ENCODE measurements at places on chromosomes 4 and X.

DNA sequence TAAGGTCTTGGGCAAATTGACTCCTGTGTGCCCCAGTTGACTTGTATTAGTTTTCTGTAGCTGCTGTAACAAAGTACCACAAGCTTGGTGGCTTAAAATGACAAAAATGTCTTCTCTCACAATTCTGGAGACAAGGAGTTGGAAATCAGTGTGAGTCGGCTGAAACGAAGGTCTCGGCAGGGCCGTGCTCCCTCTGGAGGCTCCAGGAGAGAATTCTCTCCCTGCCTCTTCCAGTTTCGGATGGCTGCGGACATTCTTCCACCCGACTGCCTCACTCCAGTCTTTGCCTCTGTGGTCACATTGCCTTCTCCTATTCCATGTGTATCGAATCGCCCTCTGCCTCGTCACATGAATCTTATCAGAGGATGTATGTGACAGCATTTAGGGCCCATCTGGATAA lies 66.0 kb upstream of the PHOX2B start:
- no peak for DNase-seq

DNA sequence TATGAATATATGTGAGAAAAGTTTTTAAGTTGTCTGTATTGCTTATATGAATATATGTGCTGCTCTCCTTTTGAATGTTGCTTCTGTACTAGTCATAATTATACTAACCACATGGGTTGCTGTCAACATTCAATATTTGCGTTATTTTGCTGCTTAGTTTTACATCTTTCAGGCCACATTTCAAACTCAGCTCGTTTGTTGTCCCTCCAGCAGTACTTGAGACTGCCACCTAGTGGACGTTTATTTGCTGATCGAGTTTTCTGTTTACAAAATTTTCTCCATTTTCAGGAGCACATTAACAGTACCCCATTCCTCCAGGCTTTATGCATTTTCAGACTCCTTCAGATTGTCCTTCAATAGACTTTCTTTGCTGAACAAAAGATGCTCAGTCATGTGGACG lies 75.8 kb downstream of the NUDT11 start:
- DNase-seq = no peak

GRCh38 chr4:123398853-123399626 lies 2.4 kb downstream of the SPRY1 start:
- peak; percentile 84 for DNase-seq

- no peak for DNase-seq
Measured at GRCh38 chr4:6283282-6283681, 13.6 kb downstream of the WFS1 start.

DNA sequence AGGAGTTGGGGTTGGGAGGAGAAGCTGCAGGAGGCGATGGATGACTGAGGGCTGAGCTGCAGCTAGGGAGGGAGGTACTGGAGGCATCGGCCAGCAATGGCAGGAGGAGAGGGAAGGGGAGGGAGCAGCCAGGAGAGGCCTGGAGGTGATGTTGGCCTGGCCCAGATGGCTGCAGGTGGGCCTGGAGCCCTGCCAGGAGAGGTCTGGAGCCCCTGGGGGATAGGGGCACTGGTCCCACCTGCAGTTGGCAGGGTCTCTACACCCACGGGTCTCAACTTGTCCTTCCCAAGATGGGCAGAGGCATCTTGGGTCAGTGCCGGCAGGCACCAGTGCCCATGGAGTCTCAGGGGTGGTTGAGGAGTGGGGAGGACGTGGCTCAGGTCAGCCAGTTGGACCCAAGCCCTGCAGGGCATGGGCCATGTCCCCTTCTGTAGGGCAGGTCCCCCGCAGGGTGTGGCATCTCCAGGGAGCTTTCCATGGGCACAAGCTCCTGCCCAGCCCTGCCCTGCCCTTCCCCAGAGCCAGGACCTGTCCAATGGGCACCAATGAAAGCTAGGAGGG lies 2.7 kb upstream of the MXD4 start:
- peak; percentile 65 for DNase-seq

DNA sequence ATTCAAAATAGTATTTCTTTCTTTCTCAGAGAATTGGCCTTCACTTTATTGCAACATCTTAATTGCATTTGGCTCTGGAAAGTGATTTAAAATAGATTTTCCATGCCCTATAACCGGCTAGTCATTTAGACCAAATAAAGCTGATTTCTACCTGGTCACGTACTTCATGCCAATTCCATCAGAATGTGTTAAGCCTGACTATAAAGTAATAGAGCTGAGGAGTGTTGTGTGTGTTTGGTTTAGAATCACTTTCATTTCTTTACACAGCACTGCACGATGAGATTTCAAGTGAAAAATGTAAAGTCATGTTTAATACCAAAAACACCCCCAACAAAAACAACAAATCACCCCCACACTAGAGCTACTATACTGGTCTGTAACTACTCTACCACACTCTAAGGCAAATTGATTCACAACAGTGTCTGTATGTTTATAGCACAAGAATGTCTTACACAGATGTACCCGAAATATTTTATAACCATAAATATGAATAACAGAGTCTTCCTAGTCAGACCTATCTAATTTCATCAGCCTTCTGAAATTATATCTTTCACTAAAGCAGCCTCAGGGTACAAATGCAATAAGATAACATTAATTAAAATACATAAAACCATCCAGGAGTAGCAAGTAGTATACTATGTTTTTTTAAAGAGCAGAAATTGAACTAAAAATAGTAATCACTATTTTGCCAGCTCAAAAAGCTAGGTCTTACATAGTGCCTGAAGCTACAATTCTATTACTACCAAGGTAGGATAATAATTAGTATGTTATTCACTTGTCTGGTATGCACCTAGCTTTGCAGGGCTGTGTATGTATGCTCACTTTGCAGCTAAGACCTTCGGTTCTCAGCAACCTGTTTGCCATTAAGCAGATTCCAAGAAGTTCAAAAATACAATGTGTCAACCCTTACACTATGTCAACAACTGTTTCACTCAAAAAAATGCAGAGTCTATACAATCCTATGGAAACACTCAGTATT lies 28.4 kb downstream of the APBB2 start:
- DNase-seq = no peak

GRCh38 chr4:182885022-182885737 lies 32.0 kb downstream of the DCTD start:
- DNase-seq = no peak

- DNase-seq = no peak
Measured at GRCh38 chr4:98540803-98541202, 117.6 kb downstream of the TSPAN5 start.

DNA sequence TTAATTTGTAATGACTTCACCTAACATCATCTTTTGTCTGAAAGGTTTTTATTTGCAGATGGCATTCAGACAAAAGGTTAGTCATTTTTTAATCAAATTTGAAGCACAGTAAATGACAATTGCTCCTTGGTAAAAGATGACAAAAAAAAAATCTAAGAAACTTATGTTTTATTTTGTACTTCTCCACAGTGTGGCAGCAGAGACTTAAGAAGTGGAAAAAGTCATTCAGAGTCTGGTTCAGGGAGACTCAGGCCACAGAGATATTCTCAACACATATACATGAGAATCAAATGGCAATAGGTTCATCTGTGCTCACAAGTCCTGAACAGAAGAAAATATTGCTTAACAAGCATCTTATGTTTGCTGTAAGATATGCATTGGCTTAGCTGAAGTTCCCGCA lies 436.2 kb downstream of the KCNIP4 start:
- no peak for DNase-seq

DNA sequence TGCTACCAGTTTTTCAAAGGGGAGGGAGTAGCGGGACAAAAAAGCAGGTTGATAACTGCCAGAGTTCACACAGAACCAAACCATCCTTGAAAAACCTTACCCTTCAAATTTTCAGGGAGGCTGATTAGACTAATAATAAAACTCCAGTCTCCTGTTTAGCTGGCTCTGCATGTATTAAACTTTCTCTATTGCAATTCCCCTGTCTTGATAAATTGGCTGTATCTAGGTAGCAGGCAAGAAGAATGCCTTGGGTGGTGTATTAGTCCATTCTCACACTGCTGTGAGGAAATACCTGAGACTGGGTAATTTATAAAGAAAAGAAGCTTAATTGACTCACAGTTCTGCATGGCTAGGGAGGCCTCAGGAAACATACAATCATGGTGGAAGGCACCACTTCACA lies 18.1 kb upstream of the PLP1 start:
- DNase-seq = no peak

- DNase-seq = no peak
Measured at GRCh38 chrX:7637066-7637465, 205.9 kb upstream of the VCX start.

GRCh38 chr4:27790911-27791310 lies 930.3 kb downstream of the STIM2 start:
- no peak for DNase-seq

GRCh38 chr4:151983854-151984253 lies 223.0 kb upstream of the GATB start:
- no peak for DNase-seq

GRCh38 chrX:150627957-150628356 lies 59.5 kb downstream of the MTM1 start:
- DNase-seq = no peak

GRCh38 chr4:162682651-162683050 lies 484.0 kb downstream of the NAF1 start:
- no peak for DNase-seq

DNA sequence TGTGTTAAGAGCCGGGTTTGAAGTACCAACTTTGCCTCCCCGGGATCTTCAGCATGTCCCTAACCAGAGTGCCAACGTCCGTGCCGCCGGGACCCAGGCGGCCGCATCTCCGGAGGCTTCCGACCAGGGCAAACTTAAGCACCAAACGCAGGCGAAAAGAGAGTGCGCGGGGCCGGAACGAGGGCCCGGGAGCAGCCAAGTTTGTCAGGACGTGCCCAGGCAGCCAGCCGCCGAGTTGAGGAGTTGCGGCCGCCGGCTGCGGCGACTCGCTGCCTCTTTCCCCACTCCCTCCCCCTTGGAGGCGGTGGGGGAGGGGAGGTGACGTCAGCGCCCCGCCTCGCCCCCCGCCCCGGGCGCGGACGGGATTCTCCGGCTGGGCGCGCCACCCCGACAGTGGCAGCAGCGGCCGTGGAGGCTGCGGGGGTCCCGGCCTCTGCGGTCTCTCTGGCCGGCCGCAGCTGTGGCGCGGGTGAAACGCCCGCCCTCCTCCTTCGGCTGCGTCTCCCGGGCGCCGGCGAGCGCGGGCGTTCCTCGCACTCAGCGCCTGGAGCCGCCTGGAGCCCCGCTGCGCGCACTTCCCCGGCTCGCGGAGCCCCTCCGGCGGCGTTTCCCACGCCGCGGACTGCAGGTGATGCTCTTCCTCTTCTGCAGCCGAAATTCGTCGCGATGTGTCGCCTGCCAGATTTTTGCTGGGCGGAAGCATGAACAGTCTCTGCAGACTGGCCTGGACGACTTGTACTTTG lies 2.9 kb upstream of the FAT1 start:
- no peak for DNase-seq

GRCh38 chrX:70134116-70134477 lies 850 bp downstream of the IGBP1 start:
- DNase-seq = no peak

GRCh38 chrX:103503163-103503852 lies 16.0 kb downstream of the RAB40A start:
- no peak for DNase-seq

GRCh38 chrX:21412029-21412428 lies 37.8 kb downstream of the CNKSR2 start:
- no peak for DNase-seq

GRCh38 chr4:147981305-147981704 lies 249.4 kb downstream of the ARHGAP10 start:
- no peak for DNase-seq

- no peak for DNase-seq
Measured at GRCh38 chrX:105744946-105745345, 77.4 kb upstream of the NRK start.

DNA sequence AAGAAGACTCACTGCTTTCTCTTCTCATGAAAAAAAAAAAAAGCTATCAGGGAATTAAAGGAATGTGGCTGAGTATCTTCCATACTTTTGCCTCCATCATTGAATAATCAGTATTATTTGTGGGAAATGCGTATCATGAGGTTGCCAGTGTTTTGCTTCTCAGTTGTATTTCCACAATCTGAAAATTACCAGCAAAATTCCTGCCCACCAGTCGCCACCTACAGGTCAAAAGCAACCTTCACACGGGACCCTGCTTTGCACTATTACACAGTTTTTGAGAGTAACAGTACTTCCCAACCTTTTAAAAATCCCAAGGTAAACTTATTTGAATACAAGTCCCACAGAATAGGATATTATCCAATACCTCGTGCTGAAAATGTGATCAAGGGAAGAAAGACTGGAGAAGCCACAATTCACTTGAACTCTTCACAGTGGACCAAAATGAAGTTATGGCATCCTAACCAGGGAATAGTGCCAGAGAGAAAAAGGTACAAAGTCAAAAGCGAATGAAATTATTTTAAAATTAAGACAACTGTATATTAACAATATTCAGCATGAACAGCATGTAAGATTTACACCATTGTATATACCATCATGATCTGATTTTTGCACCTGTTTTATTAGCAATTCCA lies 30.4 kb downstream of the PGRMC1 start:
- DNase-seq = no peak

DNA sequence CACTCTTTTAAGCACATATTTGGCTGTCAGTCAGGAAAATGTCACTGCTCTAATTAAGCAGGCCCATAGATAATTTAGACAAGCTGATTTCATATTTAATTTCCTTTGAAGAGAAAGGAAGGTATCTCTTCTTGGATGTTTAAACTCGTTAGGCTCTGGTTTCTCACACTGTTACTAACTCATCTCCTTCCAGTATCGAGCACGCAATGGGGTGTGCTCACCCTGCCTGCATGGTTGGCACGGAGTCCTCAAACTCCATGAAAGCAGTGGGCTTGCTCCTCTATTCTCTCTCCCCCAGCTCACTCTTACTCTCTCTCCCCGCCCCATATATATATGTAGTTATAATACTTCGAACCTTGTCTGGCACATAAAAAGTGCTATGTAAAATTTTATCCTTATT lies 76.9 kb downstream of the EGF start:
- no peak for DNase-seq

GRCh38 chrX:151396042-151396824 lies 773 bp upstream of the VMA21 start:
- DNase-seq = no peak

DNA sequence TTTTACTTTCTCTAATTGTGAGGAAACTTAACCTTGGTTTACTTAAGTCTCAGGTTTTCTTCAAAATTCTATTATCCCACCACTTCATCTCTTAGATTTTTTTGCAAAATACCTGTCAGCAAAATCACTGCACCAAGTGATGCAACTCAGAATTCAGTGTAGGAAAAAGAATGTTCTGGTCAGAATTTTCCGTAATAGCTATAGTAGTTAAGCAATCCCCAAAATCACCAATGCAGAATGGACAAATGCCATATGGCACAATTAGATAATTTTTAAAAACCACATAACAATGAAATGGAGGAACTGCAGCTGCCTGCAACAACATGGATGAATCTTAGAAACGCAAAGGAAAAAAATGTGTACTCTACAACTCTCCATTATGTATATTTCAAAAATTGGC lies 373.1 kb downstream of the NAF1 start:
- no peak for DNase-seq

- no peak for DNase-seq
Measured at GRCh38 chrX:11319806-11320520, 26.8 kb downstream of the AMELX start.

- no peak for DNase-seq
Measured at GRCh38 chr4:6033381-6033780, 15.2 kb upstream of the C4orf50 start.

Measured in suprapubic skin (tissue), 4 donors.